ENCODE measurements at places on chromosomes 12 and 14.

- peak; percentile 55 for DNase-seq
Observed at GRCh38 chr14:52553671-52554575, 1.3 kb downstream of the GPR137C start.

DNA sequence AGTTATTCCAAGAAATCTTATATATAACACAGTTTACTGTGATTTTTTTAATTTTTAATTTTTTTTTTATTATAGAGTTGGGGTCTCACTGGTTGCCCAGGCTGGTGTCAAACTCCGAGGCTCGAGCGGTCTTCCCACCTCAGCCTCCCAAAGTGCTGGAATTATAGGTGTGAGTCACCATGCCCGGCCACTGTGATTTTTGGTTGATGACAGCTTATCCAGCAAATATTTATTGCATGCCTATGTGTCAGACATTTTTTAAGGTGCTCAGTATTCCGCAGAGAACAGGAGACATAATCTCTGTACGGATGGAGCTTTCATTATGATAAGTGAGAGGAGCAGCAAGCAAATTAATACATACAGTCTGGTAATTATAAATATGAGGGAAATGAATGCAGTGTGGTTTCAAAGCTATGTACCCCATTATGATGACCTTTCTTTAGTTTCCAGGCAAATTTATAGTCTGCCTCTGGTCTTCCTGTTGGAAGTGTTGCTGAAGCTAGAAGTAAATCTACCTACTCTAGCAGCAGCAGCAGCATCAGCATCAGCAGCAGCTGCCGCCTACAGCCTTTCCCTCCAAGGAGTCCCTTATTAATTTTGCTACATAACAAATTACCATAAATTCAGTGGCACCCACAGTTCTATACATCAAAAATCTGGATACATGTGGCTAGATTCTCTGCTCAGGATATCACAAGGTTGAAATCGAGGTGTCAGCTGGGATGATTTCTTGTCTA is 32.3 kb downstream of the FRS2 start:
- no peak for DNase-seq

- DNase-seq: no peak
Observed at GRCh38 chr12:8779862-8780261, 42.6 kb upstream of the A2ML1 start.

GRCh38 chr12:132560364-132560613 is 50.1 kb downstream of the LRCOL1 start:
- DNase-seq: no peak

- no peak for DNase-seq
Observed at GRCh38 chr14:80930836-80931389, 10.6 kb downstream of the CEP128 start.

DNA sequence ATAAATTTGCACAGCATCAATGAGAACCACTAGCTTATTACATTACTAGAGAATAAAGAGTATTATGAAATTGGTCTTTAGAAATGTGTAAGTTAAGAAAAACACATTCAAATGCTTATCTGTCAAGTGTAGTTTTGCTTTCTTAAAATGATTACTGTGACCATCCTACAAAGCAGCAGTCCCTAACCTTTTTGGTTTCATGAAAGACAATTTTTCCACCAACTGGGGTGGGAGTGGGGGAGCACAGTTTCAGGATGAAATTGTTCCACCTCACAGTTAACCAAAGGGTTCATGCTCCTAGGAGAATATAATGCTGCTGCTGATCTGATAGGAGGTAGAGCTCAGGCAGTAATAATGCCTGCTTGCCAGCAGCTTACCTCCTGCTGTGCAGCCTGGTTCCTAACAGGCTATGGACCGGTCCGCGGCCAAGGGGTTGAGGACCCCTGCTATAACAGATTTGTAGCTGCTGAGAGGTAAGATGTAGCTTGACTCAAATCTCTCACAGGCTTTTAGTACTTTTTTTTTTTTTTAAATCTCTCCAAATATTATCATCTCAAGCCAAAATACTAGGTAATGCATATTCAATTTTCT is 45.4 kb downstream of the PPP4R3A start:
- no peak for DNase-seq

- peak; percentile 53 for DNase-seq
Observed at GRCh38 chr12:4135919-4136605, 137.5 kb upstream of the CCND2 start.

- no peak for DNase-seq
Observed at GRCh38 chr14:104239185-104239775, 100.9 kb downstream of the KIF26A start.

- DNase-seq: no peak
Observed at GRCh38 chr14:56324454-56324853, 206.2 kb downstream of the PELI2 start.
